Kidney capillary endothelial cell (primary cell): ENCODE measurements at places on chromosomes 12 and 14.

GRCh38 chr14:55781046-55781445, 201.0 kb downstream of the KTN1 start:
- no peak for DNase-seq

- no peak for DNase-seq
These were observed 73.8 kb upstream of the BDKRB2 start for GRCh38 chr14:96130854-96131253.

- DNase-seq = no peak
These were observed 9.0 kb downstream of the LRTM2 start for GRCh38 chr12:1829306-1829900.

- DNase-seq = no peak
These were observed 52.2 kb downstream of the PHETA1 start for GRCh38 chr12:111316671-111317070.

- DNase-seq = no peak
These were observed 9.1 kb downstream of the ATP6V0A2 start for GRCh38 chr12:123721245-123721644.

- no peak for DNase-seq
These were observed 27.1 kb downstream of the VRK1 start for GRCh38 chr14:96824283-96824682.

- no peak for DNase-seq
These were observed 186.4 kb downstream of the ANO6 start for GRCh38 chr12:45402288-45402687.
